ENCODE measurements at places on chromosomes 5 and 9.

GRCh38 chr9:95649801-95650213 is 133.0 kb upstream of the PTCH1 start:
- DNase-seq: peak; percentile 29

- peak; percentile 85 for DNase-seq
These were observed 74.4 kb downstream of the GLIS3 start for GRCh38 chr9:4225291-4226028.

- no peak for DNase-seq
These were observed 14.2 kb upstream of the MXD3 start for GRCh38 chr5:177325868-177326381.

GRCh38 chr9:74570879-74571512 is 73.9 kb downstream of the RORB start:
- DNase-seq: no peak

DNA sequence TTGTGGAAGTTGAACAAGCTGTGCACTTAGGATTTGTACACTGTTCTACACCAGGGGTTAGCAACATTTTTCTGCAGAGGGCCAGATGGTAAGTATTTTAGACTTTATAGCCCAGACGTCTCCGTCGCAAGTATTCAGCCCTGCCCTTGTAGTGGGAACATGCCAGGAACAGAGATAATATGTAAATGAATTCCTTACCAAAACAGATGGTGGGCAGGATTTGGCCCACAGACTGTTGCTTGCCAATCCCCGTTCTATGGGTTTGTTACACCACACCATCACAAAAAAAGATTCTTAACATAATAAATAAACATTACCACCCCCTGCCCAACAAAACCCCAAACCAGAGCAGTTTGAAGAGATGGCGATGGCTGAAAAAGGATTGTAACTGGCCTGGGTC is 74.3 kb downstream of the AMBP start:
- DNase-seq: no peak

DNA sequence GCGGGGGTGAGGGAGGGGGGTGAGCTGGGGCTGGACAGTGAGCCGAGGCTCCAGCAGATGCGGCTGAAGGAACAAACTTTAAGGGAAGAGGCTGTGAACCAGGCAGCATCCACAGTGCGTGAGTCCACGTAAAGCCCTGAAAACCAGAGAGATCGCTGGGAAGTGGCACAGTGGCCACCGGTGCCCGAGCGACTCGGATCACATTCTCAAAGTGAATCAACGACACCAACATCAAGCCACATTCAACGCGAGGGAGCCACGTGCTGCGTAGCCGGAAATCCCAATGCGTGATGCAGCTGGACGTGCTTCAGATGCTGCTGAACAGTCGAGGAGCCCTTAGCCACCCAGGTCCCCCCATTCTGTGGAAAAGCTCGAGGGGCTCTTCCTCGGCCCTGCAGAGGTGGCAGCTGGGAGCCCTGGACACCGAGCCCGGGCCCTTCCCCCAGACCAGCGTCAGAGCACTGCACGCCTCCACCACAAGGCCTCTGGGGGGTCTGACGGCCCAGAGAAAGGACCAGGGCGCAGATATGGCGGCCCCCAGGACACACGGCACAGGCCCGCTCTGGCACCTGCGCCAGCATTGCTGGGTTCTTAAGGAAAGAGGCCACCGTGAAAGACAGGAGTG is 53.7 kb upstream of the EXOC3 start:
- no peak for DNase-seq

Measured in GM04503 (cell line).